ENCODE measurements at places on chromosomes 7 and 10.

DNA sequence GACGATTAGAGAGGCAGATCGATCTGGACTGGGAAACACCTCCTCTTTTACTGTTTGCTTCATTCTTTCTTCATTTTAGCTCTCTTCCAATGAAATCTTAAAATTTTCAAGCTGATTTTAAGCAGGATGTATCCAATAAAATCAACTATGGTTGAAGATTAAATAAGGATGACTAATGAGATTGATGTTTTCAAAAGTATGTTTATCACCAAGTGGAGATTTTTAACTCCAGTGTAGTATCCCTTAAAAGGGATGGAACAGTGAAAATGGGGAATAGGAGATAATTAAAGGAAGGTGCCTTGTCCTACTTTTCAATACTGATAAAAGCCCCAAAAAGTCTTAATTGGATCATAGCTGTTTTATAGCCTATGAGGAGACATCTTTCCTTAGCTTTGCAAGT lies 11.6 kb upstream of the LIPF start:
- no peak for DNase-seq

DNA sequence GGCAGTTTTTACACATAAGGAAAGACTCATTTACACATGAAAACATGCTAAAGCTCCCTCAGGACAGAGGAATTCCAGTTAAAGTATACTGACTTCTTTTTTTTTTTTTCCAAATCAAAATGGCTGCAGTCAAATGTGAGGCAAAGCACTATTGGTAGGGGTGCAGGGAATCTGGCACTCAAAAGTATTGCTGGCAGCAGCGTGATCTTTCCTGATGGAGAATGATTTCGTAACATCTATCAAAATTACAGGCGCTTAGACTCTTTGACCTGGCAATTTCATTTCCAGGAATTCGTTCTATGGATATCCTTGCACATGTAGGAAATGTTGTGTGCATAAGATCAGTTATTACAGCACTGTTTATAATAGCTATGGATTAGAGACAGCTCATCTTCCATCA lies 65.7 kb downstream of the VSTM4 start:
- DNase-seq: no peak

- DNase-seq: no peak
Observed at GRCh38 chr7:50119815-50120637, 27.0 kb upstream of the ZPBP start.

- DNase-seq: no peak
Observed at GRCh38 chr7:155864271-155864985, 52.2 kb upstream of the SHH start.

DNA sequence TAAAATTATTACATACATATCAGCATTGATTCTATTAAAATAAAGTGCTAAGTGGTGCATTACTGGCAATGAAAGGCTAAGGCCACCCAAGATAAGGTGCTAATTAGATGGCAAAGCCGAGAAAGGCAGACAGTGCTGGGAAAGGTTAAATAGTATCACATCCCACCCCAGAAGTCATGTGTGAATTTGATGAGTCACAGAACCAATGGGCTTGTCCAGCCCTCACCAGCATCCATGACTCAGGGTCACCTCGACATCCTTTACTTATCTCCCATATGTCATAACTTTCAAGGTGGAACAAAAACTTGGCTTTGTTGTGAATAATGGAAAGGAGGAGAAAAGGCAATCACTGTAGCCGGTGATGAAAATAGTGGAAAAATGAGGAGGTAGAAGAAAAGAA lies 459.1 kb downstream of the PLXNA4 start:
- no peak for DNase-seq
